GM13977 (cell line): ENCODE measurements at places on chromosomes 1 and 21.

GRCh38 chr21:33857846-33858666 is 57.5 kb downstream of the ATP5PO start:
- DNase-seq = no peak

DNA sequence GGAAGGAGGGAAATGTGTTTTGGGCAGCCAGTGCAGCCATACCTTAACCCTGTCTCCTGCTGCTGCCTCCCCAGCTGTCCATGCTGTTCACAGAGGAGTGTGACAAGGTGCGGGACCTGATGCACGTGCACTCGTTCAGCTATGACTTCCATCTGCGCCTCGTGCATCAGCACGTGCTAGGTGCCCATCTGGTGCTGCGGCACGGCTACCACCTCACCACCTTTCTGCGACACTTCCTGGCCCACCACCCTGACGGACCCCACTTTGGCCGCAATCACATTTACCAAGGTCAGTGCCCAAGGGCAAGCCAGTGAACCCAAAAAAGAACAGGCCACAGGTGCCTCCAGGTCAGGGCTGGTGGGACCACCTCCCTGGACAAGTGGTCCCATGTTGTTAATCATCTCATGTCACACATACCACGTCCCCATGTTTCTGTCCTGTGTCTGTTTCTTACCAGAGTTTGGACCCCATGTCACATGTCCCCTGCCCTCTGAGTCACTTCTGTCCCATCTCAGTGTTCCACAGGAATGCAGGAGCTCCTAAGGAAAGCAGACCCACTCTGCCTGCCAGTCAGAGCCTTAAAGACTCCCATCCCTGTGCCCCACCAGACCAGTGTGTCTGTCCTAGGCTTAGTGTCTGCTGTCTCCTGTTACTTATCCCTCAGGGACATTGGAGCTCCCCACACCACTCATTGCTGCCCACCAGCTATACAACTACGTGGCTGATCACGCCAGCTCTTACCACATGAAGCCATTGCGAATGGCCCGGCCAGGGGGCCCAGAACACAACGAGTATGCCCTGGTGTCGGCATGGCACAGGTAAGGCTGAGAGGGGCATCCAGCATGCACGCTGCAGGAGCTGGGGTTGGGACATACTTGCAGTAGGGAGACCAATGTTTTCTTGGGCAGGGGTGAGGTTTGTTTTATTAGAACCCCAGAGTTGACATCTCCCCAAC is 6.6 kb downstream of the HYI start:
- no peak for DNase-seq

DNA sequence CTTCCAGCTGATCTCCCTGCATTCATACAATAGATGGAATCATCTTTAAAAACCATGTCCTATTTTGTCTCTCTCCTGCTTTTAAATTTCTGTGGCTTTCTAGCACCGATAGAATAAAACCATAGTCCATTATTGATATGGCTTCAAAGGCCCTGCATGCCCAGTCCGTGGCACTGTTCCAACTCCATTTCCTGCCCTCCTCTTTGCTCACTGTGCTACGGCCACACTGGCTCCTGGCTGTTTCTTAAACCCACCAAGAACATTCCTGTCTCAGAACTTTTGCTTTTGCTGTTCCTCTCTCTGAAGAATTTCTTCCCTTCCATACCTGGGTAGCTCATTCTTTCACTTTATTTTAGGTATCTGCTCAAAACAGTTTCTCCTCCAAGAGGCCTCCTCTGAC is 7.2 kb downstream of the SLAMF1 start:
- no peak for DNase-seq

- DNase-seq = no peak
Measured at GRCh38 chr21:34775793-34776192, 107.0 kb downstream of the CLIC6 start.

DNA sequence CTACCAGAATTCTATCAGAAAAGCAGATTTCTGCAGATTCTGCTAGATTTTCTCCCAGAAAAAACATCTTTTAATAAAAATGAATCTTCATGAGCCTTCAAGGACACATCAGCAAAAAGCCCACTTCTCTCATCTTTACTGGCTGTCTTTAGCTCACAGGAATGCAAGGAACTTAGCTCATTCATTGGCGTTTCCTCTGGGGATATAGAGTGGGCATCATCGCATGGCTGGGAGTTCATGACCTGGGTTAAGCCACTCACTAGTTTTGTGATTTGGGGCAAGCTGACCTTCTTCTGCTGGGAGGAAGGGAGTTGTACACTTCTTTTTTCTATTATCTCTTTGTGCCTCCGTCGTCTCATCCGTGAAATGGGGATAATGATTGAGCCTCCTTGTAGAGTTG is 149.7 kb downstream of the KAZN start:
- no peak for DNase-seq

- no peak for DNase-seq
Measured at GRCh38 chr1:168845140-168845539, 116.1 kb upstream of the DPT start.

DNA sequence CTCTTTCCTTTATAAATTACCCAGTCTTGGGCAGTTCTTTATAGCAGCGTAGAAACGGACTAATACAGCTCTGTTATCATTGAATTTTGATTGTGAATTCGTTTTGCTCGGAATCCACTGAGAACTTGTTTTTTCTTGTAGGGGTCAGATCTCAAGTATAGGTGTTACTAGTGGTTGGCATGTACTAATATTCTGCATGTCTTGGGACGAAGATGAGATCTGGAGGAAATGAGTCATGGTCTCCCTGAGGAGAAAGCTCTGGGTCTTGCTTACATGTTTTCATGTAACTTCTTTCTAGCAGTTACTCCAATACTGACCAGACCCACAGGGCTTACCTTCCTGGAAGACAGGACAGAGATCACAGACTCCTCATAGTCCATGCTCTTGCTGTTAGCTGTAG is 30.3 kb downstream of the ZSCAN20 start:
- no peak for DNase-seq

DNA sequence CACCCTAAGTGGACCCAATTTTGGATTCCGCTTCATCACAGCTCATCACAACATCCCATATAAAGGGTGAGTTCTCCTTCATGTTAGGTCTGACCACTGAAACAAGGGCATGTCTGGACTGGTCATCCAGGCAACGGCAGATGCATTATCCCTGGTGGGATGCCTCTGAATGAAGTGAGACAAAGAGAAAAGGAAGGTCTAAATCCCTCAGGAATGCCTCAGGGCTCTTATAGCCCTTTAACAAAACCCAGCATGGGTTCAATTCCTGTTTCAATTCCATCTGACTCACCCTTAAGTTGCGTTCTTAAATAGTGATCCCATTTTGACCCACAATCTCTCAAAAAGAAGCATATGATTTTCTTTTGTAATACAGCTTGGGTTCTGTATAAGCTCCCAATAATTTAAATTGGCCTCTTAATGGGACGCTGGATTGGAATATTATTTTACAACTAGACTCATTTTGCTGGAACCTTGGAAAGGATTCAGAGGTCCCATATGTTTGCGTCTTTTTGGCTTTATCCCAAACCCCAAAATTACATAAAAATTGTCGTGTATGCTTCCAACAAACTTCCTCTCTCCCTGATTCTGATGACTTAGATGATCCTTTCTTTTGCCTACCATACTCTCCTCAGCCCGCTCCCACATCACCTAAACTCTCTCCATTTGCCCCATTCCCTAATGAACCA is 287.4 kb upstream of the ZP4 start:
- no peak for DNase-seq
